ENCODE measurements at places on chromosomes 16 and 17. TPM values are rescaled to one million over a fixed set of nuclear protein-coding genes. Genes with fewer than 3 reads are reported as not detected.

GRCh38 chr17:71828182-71828596 lies 292.6 kb upstream of the SOX9 start:
- no peak for DNase-seq

- no peak for DNase-seq
These were observed 6.8 kb downstream of the PCTP start for GRCh38 chr17:55757659-55758058.

The KRTAP4-6 gene
- total RNA-seq: not detected

GRCh38 chr17:62805234-62805633 lies 2.9 kb downstream of the MARCHF10 start:
- no peak for DNase-seq

The FMNL1 gene
- 2.0 TPM for total RNA-seq

DNA sequence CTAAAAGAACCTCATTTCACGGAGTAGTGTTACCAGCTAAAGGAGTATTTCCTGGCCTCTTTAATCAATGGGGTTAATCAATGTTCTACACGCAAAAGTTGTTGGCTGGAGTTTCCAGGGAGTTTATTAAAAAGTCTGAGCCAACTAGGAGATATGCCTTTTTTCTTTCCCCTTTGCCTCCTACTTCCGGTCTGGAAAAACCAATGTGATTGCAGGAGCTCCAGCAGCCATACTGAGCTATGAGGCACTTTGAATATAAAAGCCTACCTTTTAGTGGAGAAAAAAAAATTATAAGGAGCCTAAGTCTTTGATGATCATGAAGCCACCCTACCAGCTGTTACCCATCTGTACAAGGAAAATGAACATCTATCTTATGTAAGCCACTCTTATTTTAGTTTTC lies 17.9 kb upstream of the ERCC4 start:
- no peak for DNase-seq

The LDHD gene
- 0.53 TPM for total RNA-seq

DNA sequence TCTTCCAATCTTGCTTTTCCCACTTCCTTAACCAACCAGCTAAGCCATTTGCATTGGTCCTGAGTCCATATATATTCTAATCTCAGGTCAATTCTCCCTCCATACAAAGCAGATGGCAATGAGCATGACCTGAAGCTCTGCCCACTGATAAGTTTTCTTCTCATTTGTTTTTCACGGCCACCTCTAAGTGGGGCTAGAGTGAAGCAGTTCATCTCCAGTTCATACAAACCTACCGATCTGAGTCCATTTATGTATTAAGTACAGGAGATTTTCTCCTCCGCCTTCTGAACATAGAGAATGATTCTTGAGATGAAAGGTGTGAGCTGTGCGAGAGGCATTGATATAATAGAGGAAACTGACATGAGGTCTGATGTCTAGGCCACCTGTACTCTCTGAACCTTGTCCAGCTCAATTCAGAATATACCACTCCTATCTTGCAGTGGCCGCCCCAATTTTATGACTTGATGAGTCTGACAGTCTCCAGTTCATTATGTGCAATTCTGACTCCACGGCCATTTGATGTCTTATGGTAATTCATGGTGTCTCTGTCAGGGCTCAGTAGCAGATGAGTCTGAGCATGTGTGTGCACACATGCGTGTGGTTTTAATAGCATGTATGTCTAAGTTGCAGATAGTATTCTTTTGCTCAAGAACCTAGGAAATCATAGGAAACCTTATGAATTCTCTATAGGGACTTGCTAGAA lies 329.8 kb downstream of the PMP22 start:
- no peak for DNase-seq

GRCh38 chr16:28289048-28289447 lies 3.3 kb upstream of the SBK1 start:
- DNase-seq: no peak

- no peak for DNase-seq
These were observed 22.9 kb upstream of the ZFPM1 start for GRCh38 chr16:88430185-88430523.

- DNase-seq: no peak
These were observed 14.9 kb downstream of the BANP start for GRCh38 chr16:87966064-87966645.

The DNAH9 gene
- total RNA-seq: under 0.01 TPM

The CACNG1 gene
- not detected for total RNA-seq

DNA sequence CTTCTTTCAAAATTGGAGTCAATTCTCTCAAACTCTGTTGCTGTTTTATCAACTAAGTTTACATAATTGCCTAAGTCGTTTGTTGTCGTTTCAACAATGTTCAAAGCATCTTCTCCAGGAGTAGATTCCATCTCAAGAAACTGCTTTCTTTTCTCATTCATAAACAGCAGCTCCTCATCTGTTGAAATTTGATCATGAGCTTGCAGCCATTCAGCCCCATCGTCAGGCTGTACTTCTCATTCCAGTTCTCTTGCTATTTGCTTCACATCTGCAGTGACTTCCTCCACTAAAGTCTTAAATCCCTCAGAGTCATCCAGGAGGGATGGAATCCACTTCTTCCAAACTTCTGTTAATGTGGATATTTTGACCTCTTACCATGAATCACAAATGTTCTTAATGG lies 230.6 kb downstream of the IRF8 start:
- DNase-seq: no peak

The USP31 gene
- total RNA-seq: 13.4 TPM

DNA sequence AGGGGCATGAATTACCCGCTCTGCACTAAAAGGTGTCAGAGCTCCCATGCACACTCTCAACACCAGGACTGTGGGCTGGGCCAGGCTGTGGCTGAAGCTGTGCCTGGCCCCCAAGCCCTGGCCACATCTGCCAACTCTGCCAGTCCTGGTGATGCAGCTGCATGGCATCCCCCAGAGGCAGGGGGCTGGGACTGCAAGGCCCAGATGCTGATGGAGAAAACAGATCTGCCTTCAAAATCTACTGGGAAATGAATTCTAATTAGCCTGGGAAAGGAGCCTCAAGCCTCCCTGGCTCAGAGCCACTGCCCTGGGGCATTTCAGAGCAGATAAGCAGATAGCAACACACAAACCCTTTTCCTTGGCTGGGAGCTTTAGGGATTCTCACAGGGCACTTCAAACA lies 3.4 kb downstream of the CHST6 start:
- no peak for DNase-seq

The IGSF6 gene
- 0.26 TPM for total RNA-seq

- no peak for DNase-seq
These were observed 45.9 kb downstream of the AXIN2 start for GRCh38 chr17:65515512-65515911.

GRCh38 chr17:36463916-36464764 lies 22.3 kb upstream of the ZNHIT3 start:
- peak; percentile 74 for DNase-seq

The HOXB4 gene
- not detected for total RNA-seq

- DNase-seq: peak; percentile 97
These were observed 16.0 kb upstream of the LHX1 start for GRCh38 chr17:36921095-36921851.

The TMEM204 gene
- under 0.01 TPM for total RNA-seq

DNA sequence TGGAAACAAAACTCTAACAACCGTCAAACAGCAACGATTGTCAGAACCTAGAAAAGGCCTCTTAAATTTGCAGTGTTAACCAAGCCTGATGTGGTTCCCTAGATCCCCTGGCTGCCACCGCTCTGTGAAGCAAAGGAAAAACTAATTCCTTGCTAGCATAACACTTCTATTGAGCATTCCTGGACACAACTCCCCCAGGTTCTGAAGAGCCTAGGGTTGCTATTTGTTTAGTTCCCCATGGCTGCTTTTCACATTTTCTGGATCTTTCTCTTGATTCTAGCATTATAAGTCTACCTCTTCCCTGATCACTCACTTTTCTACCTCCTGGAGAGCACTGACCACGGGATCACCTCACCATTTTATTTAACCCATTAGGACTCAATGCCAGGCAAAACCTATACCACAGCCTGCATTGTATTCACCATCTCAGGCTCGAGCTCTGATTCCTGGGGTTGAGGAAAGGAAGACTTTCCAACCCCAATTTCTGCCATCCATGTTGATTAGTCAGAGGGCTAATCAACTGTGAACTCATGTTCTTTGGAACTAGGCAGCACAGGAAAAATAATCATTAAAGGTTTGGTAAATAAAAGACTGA lies 692 bp upstream of the KCNJ16 start:
- no peak for DNase-seq

The ZNF19 gene
- 2.6 TPM for total RNA-seq

The TP53TG3B gene
- total RNA-seq: not detected

- DNase-seq: no peak
These were observed 112.3 kb downstream of the PRKCA start for GRCh38 chr17:66414561-66415175.

- no peak for DNase-seq
These were observed 63.0 kb upstream of the NKD1 start for GRCh38 chr16:50485232-50485631.

DNA sequence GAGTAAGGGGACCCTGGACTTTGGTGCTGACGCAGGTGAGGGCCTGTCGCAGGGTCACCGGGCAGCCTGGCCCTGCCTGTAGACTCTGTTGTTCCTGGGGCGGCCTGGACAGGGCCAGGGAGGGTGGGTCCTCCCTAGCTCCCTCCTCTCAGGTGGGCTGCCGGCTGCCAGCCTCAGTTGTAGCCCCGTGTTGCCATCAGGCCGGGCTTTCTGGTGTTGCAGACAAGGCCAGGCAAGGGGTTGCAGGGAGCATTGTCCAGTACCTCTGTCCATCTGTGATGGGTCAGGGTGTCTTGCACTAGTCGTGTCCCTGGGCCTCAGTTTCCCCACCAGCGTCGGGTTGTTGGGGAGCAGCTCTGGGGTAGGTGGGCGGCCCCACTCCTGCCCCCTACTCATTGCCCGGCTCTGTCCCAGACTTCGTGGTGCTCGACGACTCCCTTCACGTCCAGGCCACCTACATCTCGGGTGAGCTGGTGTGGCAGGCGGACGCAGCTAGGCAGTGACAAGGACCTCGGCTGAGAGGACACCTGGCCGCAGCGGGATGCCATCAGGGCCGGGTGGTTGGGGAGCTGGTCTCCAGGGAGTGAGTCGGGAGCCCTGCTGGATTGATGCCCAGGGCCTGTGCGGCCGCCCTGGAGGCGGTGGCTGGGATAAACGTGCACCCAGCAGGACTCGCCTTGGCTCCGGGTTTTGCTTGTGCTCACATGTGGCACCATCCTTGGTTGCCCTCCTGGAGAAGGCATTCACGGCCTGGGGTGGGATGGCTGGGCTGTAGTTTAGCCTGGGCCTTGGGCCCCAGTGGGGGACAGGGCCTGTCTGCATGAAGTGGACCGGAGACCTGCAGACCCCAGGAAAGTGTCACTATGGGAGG lies 1.9 kb downstream of the CEMP1 start:
- no peak for DNase-seq

- DNase-seq: no peak
These were observed 235.6 kb upstream of the MAF start for GRCh38 chr16:79836144-79836543.

GRCh38 chr17:72705905-72706395 lies 386.5 kb downstream of the SLC39A11 start:
- DNase-seq: peak; percentile 77

DNA sequence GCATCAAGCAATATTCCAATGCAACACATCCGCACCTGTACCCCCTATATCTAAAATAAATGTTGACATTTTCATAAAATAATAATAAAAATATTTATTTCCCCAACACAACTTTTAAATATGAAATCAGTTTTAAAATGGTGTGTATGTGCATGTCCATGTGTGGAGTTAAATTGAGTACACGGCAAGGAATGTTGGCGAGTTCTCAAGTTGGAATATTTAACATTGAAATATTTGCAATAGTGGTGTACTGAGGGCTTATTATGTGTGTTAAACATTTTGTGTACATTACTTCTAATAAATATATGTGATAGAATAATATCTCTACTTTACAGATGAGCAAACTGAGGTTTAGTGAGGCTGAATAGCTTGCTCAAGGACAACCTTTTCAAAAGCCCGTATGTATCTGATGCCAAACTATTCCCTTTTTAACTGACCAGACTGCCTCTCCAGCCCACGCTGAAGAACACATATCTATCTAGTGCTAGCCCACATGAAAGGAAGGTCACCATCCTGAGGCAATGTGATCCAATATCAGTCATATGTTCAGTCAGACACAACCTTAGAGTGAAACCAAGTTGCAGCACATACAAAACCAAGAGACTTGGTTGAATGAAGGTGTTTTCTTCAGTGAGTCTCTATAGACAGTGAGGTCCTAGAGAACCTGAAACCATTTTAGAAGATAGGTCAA lies 192.2 kb upstream of the CDH11 start:
- no peak for DNase-seq

GRCh38 chr17:40453881-40454612 lies 10.8 kb downstream of the IGFBP4 start:
- DNase-seq: no peak

The RHBDL1 gene
- total RNA-seq: 14.0 TPM

GRCh38 chr16:50909831-50910735 lies 168.2 kb downstream of the CYLD start:
- DNase-seq: no peak

DNA sequence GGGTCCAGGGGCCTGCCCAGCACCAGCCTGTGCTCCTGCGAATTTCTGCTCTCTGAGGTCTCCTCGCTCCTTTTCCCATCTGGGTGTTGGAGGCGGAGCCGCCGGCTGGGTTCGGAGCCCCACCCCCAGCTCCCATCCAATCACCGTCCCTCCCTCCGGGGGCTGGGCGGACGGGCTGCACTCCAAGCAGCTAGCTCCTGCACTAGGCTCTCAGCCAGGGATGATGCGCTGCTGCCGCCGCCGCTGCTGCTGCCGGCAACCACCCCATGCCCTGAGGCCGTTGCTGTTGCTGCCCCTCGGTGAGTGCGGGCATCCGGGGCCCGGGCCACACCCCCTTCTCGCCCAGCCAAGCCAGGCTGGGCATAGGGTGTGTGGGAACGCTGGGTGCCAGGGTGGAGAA lies at the start of gene NRN1L:
Gene NRN1L (plus strand): TSS at position 202 of the 400 bp plus-strand sequence. CDS start 19 bp downstream, at position 221.
- peak; percentile 66 for DNase-seq

The CLEC18A gene
- 1.0 TPM for total RNA-seq

DNA sequence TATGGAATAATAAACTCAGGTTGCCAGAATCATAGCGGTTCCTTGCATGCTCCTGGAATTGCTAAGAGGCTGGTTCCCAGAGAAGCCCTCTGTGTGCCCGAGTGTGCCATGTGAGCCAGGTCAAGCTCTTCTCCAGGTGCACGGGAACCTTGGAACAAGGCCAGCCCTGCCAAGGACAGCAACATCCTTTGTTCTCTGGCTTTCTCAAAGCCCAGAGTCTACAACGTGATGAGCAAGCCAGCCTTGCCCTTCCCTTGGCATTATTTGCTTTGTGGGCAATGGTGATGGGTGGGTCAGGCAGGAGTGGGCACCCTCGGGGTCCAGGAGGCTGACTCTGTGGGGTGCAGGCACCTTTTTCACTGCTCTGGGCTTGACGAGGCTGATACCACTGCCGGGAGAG lies 14.2 kb upstream of the SEC14L1 start:
- DNase-seq: no peak

All from bronchial epithelial cell (primary cell).